G401 (cell line): ENCODE measurements at places on chromosomes 5 and 9.

- DNase-seq: no peak
These were observed 37.9 kb downstream of the GEMIN5 start for GRCh38 chr5:154900066-154900465.

- DNase-seq: peak; percentile 11
These were observed 590 bp downstream of the PCDHA6 start for GRCh38 chr5:140828362-140828737.

DNA sequence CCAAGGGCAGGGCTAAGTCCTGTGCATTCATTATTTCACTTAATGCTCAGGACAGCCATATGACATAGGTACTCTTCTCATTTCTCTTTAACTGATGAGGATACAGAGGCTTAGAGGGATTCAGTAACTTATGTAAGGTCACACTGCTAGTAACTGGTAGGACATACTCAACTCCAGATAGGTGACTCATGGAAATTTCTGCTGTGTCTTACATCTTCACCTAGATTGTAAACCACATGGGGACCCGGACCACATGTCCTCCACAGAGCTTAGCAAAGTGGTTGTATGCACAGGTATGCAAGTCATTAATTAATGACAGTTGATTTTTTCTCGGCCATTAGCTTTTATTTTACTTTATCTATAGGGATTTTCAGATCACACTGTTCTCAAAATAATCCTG is 29.3 kb downstream of the SLC1A1 start:
- DNase-seq: no peak

DNA sequence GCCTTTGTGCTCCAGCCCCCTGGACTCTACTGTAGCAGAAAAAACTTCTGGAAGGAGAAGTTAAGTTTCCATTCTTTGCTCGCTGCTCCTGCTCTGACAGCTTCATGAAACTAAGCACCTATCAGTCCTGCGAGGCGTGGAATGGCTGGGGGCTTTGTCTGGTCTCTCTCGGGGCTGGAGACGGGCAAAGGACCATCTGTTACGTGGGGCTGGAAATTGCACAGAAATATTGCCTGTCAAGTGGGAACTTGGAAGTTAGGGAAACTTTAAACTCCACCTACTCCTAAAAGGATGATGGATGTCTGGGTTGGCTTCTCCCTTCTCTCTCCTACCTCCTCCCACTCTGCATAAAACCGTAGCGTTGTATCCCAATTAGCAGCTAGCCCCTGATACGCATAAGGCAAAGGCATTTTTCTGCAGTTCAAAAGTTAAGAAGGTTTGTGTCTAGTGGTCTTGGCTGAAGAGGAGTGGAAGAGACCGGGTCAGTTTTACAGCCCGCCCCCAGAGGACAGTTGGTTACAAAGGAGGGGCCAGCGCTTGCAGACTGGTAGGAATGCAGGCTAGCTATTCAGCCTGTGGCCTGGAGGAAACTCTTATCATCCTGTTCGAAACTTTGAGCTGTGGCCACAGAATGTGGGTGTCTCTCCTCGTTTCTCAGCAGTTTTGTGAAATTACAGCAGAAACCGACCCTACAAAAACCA is 1.3 kb downstream of the FBXL7 start:
- DNase-seq: peak; percentile 26

DNA sequence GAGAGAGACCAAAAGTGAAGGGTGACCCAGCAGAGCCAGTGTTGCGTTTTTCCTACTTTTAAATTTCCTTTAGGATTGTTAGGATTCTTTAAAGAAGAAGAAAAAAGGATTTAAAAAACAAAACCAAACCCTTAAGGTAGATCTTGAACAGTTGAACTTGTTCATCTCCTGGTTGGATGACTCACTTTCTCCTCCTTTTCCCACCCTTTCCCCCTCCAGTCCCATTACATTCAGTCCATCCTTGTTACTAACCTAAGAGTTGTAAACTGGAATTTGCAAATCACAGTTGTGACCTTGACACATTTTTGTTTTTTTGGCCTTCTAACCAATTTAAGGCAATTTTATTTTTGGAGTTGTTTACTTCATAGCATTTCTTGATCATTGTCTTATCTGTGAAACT is 289.2 kb downstream of the ARHGAP26 start:
- no peak for DNase-seq

- no peak for DNase-seq
These were observed 121.2 kb downstream of the PALM2AKAP2 start for GRCh38 chr9:109901201-109901600.

- DNase-seq: no peak
These were observed 4.1 kb upstream of the TLE4 start for GRCh38 chr9:79567671-79568098.

DNA sequence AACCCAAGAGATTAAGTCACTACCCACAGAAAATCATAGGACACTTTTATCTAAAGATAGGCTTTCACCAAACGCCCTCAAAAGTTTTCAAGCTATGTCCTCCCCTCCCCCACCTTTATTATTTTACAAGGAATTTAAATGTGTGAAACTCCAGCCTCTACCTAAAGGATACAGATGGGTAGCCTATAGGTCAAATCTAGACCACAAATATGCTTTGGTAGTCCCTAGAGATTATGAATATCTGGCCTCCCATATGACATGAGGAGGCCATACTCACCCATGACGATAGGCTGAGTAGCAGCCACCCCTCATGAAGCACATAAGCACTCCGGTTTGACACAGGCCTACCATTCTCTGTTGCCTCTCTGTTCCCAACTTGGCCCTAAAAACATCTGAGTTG is 11.9 kb downstream of the SIL1 start:
- DNase-seq: no peak

DNA sequence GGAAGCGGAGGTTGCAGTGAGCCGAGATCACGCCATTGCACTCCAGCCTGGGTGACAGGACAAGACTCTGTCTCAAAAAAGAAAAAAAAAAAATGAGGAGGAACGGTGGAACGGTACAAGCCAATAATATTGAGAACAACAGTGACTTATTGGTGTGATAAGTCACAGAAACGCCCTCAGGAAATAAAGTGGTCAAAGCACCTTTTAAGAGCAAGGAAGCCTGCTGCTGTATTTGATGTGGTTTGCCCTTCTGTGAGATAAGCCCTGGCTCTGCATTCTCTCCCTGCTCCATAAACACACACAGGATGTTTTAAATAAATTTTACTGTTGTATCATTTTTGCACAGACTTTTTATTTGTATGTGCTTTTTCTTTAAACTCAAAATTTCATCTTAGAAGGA is 269.9 kb upstream of the MSX2 start:
- no peak for DNase-seq

GRCh38 chr5:68404246-68404645 is 188.7 kb downstream of the PIK3R1 start:
- DNase-seq: no peak

DNA sequence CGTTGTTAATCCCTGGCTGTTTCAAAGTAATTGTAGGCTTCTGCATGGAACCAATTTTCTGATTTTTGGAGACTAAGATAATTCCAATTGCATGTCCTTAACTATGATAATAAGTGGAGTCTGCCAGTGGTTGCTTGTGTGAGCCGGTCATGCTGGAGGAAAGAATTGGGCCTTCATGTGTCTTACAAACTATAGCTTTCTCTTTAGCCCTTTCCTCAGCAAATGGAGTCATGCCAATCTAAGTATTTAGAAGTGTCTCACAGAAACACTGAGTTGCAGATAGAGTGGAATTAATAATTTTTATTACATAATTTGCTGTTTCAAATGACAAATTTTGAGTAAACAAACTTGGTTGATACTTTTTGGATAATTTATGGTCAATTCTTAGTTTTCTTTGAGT is 200.4 kb downstream of the FBXL7 start:
- no peak for DNase-seq

DNA sequence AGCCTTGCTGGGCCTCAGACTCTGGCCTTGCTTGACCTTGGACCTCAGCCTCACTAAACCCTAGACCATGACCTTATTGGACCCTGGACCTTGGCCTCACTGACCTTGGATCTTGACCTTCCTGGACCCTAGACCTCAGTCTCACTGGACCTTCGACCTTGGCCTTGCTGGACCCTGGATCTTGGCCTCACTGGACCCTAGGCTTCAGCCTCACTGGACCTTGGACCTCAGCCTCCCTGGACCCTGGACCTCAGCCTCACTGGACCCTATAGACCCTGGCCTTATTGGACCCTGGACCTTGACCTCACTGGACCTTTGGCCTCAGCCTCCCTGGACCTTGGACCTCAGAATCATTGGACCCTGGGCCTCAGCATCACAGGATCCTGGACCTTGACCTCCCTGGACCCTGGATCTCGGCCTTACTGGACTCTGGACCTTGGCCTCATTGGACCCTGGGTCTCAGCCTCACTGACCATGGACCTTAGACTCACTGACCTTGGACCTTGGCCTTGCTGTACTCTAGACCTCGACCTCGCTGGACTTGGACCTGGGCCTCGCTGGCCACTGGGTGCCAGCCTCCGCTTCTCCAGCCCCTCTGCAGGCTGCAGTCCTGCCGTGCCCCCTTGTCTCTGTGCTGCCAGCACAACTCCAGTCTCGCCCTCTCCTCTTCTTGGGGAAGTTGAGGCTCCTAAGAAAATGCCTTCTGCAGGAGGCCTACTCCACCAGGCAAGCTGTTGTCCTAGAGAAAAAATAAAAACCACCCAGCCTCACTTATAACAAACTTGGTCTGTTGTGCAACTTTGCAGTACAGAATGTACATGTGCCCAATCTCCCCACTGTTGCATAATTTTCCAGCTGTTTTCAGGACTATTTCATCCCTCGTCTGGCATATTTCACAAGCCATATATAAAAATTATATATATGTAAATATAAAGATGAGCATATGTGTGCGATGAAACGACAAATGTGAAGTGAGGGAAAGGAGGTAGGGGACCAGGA is 11.0 kb upstream of the ADAMTS2 start:
- DNase-seq: no peak

DNA sequence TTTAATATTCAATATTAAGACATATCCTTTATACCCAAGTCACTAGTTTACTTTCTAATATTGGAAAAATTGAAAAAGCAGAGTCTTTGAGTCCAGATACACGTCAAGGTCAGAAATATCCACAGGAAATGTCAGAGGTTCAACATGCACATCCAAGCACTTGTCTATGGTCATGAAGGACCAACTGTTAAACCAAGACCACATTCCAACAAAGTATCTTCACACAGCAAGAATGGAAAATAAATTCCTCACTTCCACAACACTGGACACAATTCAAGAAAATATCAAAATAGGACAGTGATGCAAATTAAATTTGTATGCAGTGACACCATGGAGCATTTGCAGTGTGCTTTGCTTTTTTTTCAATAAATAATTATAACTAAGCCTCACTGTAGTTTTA is 142.5 kb downstream of the GABRB2 start:
- no peak for DNase-seq

- DNase-seq: no peak
These were observed 246.8 kb downstream of the ARHGAP26 start for GRCh38 chr5:143016777-143017516.

- DNase-seq: no peak
These were observed 233.6 kb downstream of the MAST4 start for GRCh38 chr5:66829826-66830225.

GRCh38 chr9:4814913-4815312 is 22.2 kb downstream of the RCL1 start:
- DNase-seq: no peak

DNA sequence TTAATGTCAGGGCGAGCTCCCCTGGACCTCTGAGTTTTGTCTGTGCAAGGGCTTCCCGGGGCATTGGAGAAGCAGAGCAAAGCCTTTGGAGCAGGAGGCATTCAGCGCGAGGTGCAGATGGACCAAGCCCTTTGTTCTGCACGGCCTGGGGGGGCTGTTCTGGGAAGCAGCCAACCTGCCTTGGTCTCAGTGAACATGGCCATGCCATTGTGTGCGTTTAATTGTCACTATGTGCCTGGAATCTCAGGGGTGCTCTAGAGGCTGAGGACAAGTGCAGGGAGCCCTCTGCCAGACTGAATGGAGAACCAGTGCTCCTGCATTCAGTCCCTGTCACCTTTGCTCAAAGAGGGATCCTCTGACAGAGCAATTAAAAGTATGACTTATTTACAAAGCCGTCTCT is 329.4 kb downstream of the IRX1 start:
- DNase-seq: no peak

GRCh38 chr9:17824616-17825264 is 245.9 kb downstream of the SH3GL2 start:
- peak; percentile 96 for DNase-seq

GRCh38 chr5:64462391-64462790 is 43.4 kb upstream of the RGS7BP start:
- peak; percentile 75 for DNase-seq

DNA sequence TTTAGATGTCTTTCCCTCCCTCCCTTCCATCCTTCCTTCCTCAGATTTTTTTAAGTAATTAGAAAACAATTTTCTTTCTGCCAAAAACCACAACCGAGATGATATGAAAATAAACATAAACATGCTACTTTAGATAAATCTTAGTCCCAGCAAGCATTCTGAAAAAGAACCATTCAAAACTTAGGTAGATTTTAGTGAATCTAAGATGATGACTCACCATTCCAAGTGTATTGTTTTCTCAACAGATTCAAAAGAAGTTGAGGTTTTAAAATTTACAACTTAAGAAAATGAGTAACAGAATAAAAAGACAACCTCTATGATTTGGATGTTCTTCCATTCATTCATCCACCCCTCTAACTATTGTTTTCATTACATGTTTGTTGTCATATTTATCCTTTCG is 465.1 kb downstream of the PDE4D start:
- DNase-seq: no peak

DNA sequence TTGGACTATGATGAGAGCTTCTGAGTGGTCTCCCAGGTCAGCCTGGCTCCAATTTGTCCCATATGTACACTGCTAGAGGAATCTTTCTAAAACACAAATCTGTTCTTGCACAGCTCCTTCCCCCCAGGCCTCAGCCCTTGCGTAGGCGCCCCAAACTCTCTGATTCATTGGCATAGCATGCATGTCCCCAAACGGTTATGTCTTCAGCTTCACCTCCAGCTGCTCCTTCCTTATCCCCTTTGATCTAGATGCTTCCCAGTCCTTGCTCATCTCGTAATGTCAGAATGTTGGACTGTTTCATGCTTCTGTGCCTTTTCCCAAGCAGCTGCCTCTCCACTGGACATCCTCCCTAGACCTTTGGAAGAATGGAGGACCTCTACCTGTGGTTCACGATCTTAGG is 60.1 kb upstream of the BASP1 start:
- DNase-seq: no peak

GRCh38 chr5:53092242-53092641 is 17.3 kb downstream of the MOCS2 start:
- DNase-seq: no peak

- DNase-seq: no peak
These were observed 20.0 kb upstream of the GDNF start for GRCh38 chr5:37859805-37860204.

GRCh38 chr9:113298924-113299770 is 4.0 kb downstream of the RNF183 start:
- no peak for DNase-seq

GRCh38 chr9:127886401-127886972 is 9.0 kb upstream of the AK1 start:
- no peak for DNase-seq

DNA sequence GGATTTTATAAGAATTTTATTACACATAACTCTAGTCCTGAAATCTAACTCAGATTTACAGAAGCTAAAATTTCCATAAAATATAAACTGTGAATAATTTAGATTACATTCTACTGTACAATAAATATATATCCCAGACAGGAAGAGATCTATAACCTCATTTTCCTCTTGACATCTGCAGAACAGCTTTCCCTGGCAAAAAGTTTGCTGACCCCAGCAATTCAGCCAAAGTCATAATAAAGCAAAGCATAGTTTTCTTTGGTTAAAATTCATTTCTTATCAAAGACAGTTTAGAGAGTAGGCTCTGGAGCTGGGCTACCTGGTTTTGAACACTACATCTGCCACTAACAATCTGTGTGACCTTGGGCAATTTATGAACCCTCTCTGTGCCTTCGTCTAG is 372.5 kb downstream of the CAAP1 start:
- DNase-seq: no peak

- no peak for DNase-seq
These were observed 96.1 kb downstream of the CYFIP2 start for GRCh38 chr5:157362012-157362411.
